Bone marrow (tissue), 2 donors: ENCODE measurements at places on chromosomes 3 and 15.

GRCh38 chr15:68210821-68211655 lies 5.9 kb upstream of the CALML4 start:
- no peak for DNase-seq

DNA sequence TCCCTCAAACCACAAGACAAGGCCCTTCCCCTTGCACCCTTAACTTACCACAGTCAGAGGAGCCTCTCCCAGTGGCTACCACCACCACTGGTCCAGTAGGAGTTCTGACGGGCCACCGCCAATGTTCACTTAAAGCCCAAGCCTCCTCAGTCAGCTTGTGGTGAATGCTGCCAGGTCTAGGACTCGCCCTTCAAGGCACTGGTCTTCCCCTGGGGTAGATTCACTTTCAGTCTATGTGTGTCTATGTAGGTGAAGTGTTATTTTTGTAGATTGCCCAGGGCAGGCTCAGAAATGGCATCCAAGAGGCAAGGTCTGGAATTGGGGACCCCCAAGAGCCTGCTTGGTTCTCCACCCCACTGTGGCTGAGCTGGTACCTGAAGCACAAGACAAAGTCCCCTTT lies 15.4 kb upstream of the CASR start:
- DNase-seq, result no peak

GRCh38 chr3:70833239-70833960 lies 521.0 kb upstream of the MDFIC2 start:
- no peak for DNase-seq

GRCh38 chr15:100909565-100909964 lies 9.6 kb upstream of the LRRK1 start:
- no peak for DNase-seq

GRCh38 chr3:134084242-134084950 lies 54.7 kb upstream of the SLCO2A1 start:
- no peak for DNase-seq

DNA sequence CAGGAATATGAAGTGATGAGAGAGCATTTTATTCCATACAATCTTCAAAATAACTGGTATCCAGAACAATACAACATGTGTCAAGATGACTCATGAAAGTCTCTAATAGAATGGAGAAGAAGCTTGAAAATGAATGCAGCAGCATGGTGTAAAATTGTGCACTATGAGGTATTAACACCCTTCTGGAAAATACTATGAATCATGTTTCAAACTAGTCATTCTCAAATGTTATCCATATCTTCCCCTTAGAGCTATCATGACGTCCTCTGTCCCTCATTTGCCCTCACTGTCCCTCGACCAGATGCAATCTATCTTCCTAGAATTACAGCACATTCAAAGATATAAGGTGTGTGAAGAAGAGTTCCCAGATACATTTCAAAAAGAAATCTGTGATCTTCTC lies 198.2 kb downstream of the NECTIN3 start:
- no peak for DNase-seq

DNA sequence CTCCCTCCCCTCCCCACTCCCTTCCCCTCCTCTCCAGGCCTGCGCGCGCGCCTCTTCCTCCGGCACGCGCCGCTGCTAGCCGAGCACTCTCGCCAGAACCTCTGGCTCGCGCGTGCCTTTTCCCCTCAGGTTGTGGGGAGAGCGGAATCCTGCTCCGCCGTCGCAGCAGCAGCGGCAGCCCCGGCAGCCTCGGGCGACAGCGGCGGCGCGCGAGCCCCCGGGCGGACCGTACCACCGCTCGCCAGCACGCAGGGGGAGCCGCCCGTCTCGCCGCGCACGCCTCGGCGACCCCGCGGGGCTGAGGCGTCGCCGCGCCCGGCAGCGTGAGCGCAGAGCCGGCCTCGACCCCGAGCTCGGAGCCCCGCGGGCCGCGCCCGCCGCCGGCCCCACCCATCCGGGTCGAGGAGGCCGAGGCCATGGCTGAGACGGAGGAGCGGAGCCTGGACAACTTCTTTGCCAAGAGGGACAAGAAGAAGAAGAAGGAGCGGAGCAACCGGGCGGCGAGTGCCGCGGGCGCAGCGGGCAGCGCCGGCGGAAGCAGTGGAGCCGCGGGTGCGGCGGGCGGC lies at the start of gene CDV3:
CDV3 (plus strand) TSS at position 58 of the 566 bp plus-strand sequence; CDS start at position 417, 359 bp downstream.
- no peak for DNase-seq

GRCh38 chr3:33313331-33313730 lies 36.1 kb downstream of the FBXL2 start:
- DNase-seq, result no peak

GRCh38 chr3:31067004-31067403 lies 172.5 kb upstream of the GADL1 start:
- DNase-seq, result no peak

DNA sequence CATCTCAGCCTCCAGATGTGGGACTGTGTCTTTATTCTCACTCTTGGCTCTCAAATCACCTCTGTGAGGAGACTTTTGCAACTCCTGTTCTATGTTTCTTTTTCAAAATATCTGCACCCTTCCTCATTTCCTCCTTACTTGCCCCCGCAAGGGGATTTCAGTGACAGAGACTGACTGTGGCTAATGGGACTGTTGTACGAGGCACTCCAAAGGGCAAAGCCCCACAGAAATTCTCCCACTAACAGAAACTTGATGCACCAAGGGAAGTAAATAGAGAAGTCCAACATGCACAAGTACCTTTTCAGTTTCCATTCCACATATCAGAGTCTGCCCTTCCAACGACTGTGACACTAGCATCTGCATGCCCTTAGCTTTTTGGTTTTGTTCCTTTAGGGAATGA lies 69.7 kb downstream of the LRRK1 start:
- DNase-seq, result no peak

GRCh38 chr3:32471246-32471645 lies 31.4 kb downstream of the CMTM6 start:
- no peak for DNase-seq

DNA sequence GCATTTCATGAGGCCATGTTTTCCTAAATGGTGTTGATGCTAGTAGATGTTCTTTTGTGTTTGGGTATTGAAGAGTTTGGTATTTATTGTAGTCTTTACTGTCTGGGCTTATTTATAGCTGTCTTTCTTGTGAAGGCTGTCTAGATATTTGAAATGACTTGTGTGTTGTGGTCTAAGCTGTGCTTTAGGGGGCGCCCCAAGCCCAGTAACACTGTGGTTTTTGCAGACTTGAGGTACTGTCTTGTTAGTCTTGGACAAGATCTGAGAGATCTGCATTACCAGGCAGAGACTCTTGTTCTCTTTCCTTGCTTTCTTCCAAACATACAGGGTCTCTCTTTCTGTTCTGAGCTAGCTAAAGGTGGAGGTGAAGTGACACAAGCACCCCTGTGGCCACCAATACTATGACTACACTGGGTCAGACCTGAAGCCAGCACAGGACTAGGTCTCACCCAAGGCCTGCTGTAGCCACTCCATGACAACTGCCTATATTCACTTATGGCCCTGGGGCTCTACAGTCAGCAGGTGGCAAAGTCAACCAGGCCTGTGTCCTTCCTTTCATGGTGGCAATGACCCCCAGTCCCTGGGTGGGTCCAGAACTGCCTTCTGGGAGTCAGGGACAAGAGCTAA lies 152.1 kb upstream of the TBC1D5 start:
- peak; percentile 50 for DNase-seq

- no peak for DNase-seq
These were observed 61.8 kb upstream of the RBP1 start for GRCh38 chr3:139601191-139601961.

- no peak for DNase-seq
These were observed 51.9 kb upstream of the ATP2B2 start for GRCh38 chr3:10557250-10557649.

DNA sequence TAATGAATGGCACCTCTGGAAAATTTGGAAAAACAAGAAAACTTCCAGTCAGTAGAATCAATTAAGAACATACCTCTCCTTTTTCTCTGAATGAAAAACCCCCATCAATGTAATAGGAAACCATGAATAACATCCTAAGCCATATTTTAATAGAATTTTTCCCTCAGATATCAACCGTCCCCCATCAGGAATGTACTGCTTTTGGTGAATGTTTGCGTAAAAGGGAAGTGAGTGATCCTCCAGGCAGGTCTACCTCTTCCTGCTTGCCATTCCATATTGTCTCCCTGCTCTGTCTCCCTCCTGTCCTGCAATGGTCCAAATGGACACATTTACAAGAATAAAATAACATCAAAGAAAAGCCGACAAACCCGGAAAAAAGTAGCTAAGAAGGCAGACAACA lies 30.8 kb downstream of the LAMP3 start:
- DNase-seq, result no peak

DNA sequence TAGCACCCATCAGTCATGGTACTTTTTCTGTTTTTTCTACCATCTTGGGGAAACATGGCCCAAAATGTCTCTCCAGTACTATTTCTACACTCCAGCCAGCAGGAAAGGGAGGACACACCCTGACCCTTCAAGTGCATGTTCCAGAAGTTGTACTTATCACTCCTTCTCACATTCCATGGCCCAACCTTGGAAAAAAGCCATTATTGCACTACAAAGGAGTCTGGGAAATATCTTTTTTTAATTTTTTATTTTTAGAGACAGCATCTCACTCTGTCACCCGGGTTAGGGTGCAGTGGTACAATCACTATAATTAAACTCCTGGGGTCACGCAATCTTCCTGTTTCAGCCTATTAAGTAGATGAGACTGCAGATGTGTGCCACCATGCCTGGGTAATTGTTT lies 100.0 kb upstream of the PPP2R3A start:
- no peak for DNase-seq

GRCh38 chr15:93823971-93824913 lies 407.1 kb upstream of the MCTP2 start:
- no peak for DNase-seq

GRCh38 chr3:197353001-197353866 lies 54.8 kb upstream of the DLG1 start:
- no peak for DNase-seq

- peak; percentile 31 for DNase-seq
These were observed 588 bp upstream of the VIPR1 start for GRCh38 chr3:42501681-42502428.

DNA sequence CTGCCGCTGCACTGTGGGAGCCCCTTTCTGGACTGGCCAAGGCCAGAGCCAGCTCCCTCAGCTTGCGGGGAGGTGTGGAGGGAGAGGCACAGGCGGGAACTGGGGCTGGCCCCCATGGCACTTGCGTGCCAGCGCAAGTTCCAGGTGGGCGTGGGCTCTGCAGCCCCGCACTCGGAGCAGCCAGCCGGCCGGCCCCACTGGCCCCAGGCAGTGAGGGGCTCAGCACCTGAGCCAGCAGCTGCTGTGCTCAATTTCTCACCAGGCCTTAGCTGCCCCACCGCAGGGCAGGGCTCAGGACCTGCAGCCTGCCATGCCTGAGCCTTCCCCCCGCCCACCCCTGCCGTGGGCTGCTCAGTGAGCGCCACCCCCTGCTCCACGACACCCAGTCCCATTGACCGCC lies 4.6 kb upstream of the GPR156 start:
- DNase-seq, result no peak

DNA sequence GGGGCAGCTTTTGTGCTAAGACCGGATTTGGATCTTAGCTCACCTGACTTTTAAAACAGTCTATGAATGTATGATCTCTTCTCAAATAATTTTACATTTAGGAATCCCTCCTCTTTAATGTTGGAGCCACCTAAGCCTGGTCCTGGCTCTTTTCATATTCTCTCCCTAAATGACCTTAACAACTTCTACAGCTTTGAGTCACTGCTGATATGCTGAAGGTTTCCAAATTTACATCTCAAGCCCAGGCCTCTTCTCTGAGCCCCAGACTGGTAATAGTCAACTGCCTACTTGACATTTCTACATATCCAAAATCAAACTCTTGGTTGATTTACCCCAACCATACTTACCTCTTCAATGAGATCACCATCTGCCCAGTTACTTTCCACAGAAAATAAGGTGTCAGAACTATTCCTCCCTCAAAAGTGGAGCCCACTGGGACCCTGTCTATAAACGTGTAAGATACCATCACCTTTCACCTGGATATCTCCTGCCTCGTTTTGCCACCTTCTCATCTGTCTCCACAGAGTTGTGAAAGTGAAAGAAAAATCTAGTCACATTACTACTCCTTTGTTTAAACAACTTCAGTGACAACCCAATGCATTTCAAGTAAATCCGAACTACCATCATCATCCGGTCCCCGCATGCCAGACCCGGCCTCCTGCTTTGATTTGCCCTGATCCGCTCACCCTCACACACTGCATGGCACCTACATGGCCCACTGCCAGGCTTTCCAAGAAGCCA lies 48.8 kb downstream of the UBP1 start:
- DNase-seq, result no peak

GRCh38 chr3:169334991-169335390 lies 328.5 kb downstream of the MECOM start:
- no peak for DNase-seq

DNA sequence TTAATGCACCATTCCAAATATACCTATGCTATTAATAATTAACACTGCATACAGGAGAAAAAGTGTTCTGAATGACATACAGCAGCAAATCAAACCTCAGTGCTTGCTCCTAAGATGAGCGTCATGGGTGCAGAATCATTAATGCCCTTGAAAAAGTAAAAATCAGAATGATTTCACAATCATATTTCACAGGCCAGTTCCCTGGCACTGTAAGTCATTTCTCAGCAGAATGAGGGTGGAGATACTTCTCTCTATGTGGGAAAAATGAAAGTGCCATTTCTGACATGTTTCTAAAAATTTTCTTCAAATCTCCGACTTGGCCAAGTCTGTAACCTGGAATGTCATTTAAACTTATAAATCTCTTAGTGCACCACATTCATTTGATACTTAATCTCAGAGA lies 549.8 kb upstream of the AGTR1 start:
- no peak for DNase-seq

GRCh38 chr3:148815316-148816110 lies 12.1 kb upstream of the CPB1 start:
- no peak for DNase-seq

DNA sequence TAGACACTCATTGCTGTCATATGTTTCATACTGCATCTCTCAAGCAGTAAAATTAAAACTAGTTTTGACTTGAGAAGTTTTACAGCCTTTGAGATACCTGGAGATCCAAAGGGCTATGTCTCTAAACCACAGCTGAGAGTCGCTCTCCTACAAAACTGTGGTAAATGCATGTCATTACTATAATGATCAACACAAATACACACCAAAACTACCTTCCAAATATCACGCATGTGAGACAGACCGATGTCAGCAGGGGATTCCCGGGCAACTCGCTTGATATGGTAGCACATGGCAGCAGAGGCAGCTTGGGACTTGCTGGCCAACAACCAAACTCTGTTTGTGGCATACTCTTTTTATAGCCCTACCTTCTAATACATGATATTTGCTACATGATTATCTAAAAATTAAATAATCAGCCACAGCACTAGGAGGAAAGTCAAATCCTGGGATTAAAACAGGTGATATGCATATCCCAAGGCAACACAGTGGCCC lies 56.3 kb downstream of the PDZRN3 start:
- no peak for DNase-seq
